ENCODE measurements at places on chromosomes 5 and 9. TPM values are rescaled to one million over a fixed set of nuclear protein-coding genes. Genes with fewer than 3 reads are reported as not detected.

OLFM1 gene
- not detected for total RNA-seq

OR1K1 gene
- total RNA-seq = not detected

IRX1 gene
- not detected for total RNA-seq

ENTREP1 gene
- total RNA-seq = not detected

CATSPER3 gene
- total RNA-seq = 0.88 TPM

LOX gene
- 0.10 TPM for total RNA-seq

NPDC1 gene
- total RNA-seq = 89.2 TPM

PCDH12 gene
- 2.2 TPM for total RNA-seq

- H3K27me3 ChIP-seq = peaks cover 7% of the 10 kb centered on the region
- no peak for DNase-seq
- H3K27ac ChIP-seq = no peak overlapping the region
These were observed 131.3 kb upstream of the CCDC180 start for GRCh38 chr9:97176206-97176605.

DNA sequence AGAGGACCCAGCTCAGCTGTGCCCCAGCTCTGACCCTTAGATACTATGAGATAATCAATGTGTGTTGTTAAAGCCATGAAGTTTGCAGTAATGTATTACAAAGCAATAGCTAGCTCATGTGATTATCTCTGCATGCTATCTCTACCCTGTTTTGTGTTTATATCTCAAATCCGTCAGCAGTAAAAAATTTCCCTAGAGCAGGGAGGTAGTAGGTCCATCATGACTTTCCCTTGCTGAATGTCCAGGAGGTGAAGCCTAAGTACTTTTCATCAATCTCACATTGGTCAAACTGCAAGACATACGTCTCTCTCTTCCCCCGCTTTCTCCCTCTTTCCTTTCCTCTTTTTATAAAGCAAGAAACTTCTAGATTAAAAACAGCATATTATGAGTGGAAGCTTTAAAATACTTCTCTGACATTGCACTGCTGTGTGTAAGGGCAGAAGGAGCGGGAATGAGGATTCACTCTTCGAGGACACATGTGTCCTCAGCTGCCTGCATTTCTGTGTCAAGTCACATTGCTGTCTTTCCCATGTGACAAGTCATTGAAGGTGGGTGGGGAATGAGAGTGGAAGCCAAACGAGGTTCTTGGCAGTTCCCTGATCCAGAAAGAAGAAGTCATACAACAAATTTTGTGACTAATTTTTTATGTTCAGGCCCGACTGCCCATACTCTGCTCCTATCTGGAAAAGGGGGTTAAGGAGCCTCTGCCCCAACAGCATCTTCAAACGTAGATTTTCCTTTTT is 93.1 kb upstream of the RETREG1 start:
- peaks cover 3% of the 10 kb centered on the region for H3K27me3 ChIP-seq
- no peak overlapping the region for H3K4me3 ChIP-seq
- no peaks in the 10 kb centered on the region for H3K36me3 ChIP-seq

DNA sequence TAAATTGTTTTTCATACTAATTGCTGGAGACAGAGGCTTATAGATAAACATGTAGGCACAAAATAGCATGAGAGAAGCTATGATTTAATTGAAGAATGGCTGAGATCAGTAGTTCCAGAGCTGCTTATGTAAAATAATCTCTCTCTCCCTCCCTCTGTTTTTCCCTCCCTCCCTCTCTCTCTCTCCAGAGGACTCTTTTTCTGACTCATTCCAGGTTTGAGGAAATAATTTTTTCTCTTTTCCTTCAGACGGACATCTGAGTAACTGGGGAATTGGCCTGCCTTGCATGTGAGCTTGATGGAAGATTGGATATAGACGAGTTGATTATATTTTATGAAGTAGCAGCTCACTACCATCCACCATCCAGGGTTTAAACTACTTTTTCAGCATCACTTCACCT is 35.5 kb downstream of the KCTD16 start:
- H3K36me3 ChIP-seq = no peaks in the 10 kb centered on the region
- H3K4me1 ChIP-seq = peaks cover 4% of the 10 kb centered on the region
- no peak overlapping the region for H3K27ac ChIP-seq
- DNase-seq = no peak

DNA sequence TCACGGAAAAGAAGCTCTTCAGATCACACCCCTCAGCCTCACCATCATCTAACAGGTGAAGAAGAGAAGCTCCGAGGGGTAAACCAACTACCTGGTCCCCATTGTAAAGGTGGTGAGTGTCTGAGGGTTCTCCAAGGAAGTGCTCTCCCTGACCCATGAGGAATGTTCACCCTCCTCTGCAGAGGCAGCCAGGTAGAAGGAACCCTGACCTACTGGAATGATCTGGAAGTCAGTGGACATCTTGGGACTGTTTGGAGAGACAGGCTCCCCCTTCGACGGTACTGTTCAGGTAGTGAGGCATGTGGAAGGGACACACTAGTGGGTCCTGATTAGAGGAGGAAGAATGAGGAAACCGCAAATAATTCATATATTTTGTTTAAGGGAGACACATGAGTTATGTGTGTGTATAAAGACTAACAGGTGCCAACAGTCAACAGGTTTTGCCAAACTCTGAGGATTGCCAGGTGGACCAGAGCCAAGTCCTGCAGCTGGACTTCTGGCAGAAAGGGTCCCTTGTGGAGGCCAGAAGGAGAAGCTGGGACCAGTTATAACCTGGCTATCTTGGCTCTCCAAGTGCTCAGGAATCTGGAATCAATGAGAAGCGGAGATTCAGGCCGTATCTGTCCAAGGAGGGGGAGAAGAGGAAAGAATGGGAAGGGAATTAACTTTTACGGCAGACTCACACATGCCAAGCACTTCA is 3.0 kb upstream of the ZBTB34 start:
- peaks cover 47% of the 10 kb centered on the region for H3K27me3 ChIP-seq
- DNase-seq = no peak
- no peak overlapping the region for H3K27ac ChIP-seq
- no peaks in the 10 kb centered on the region for H3K36me3 ChIP-seq

- peaks cover 27% of the 10 kb centered on the region for H3K36me3 ChIP-seq
- no peaks in the 10 kb centered on the region for H3K27me3 ChIP-seq
- H3K27ac ChIP-seq = peak overlapping the region; percentile 96
- peaks cover 87% of the 10 kb centered on the region for H3K4me1 ChIP-seq
- DNase-seq = no peak
- peak overlapping the region; percentile 61 for H3K4me3 ChIP-seq
These were observed 11.5 kb upstream of the FAM120AOS start for GRCh38 chr9:93464876-93465275.

DNA sequence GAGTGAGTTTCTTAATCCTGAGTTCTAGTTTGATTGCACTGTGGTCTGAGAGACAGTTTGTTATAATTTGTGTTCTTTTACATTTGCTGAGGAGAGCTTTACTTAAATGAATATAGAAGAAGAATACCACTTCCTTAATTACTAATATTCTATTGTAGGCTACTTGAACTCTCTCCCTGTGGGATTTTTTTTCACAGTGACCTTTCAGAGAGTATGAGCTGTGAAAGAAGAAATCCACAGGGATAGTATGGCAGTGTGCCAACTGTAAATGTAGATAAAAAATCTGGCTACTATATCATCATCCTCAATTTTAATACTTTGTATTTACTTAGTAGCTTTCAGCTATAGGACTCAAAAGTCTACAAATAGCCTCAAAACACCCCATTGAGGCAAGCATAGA is 67.3 kb downstream of the COMMD10 start:
- no peaks in the 10 kb centered on the region for H3K4me1 ChIP-seq
- H3K27ac ChIP-seq = no peak overlapping the region
- H3K4me3 ChIP-seq = no peak overlapping the region
- peaks cover 6% of the 10 kb centered on the region for H3K36me3 ChIP-seq
- DNase-seq = no peak

GRCh38 chr9:37914701-37915358 is 10.9 kb upstream of the SLC25A51 start:
- H3K4me1 ChIP-seq = peaks cover 5% of the 10 kb centered on the region
- no peak for DNase-seq
- H3K4me3 ChIP-seq = no peak overlapping the region
- H3K27ac ChIP-seq = no peak overlapping the region
- H3K27me3 ChIP-seq = no peaks in the 10 kb centered on the region

- no peak for DNase-seq
- H3K27ac ChIP-seq = no peak overlapping the region
- H3K4me1 ChIP-seq = peaks cover 6% of the 10 kb centered on the region
These were observed 60.6 kb downstream of the KDM4C start for GRCh38 chr9:6818292-6818922.

- no peaks in the 10 kb centered on the region for H3K4me1 ChIP-seq
- H3K4me3 ChIP-seq = no peak overlapping the region
- H3K36me3 ChIP-seq = no peaks in the 10 kb centered on the region
- DNase-seq = no peak
These were observed 63.3 kb downstream of the WNK2 start for GRCh38 chr9:93247099-93247865.

- H3K27me3 ChIP-seq = peaks cover 5% of the 10 kb centered on the region
- no peak overlapping the region for H3K27ac ChIP-seq
- H3K36me3 ChIP-seq = no peaks in the 10 kb centered on the region
- no peak for DNase-seq
- H3K4me1 ChIP-seq = no peaks in the 10 kb centered on the region
These were observed 263.3 kb downstream of the ICE1 start for GRCh38 chr5:5685737-5686136.

GRCh38 chr5:154293219-154293618 is 102.7 kb downstream of the GALNT10 start:
- no peak for DNase-seq
- H3K36me3 ChIP-seq = peaks cover 28% of the 10 kb centered on the region
- H3K4me3 ChIP-seq = no peak overlapping the region
- no peak overlapping the region for H3K27ac ChIP-seq
- H3K4me1 ChIP-seq = peaks cover 9% of the 10 kb centered on the region
- no peaks in the 10 kb centered on the region for H3K27me3 ChIP-seq

DNA sequence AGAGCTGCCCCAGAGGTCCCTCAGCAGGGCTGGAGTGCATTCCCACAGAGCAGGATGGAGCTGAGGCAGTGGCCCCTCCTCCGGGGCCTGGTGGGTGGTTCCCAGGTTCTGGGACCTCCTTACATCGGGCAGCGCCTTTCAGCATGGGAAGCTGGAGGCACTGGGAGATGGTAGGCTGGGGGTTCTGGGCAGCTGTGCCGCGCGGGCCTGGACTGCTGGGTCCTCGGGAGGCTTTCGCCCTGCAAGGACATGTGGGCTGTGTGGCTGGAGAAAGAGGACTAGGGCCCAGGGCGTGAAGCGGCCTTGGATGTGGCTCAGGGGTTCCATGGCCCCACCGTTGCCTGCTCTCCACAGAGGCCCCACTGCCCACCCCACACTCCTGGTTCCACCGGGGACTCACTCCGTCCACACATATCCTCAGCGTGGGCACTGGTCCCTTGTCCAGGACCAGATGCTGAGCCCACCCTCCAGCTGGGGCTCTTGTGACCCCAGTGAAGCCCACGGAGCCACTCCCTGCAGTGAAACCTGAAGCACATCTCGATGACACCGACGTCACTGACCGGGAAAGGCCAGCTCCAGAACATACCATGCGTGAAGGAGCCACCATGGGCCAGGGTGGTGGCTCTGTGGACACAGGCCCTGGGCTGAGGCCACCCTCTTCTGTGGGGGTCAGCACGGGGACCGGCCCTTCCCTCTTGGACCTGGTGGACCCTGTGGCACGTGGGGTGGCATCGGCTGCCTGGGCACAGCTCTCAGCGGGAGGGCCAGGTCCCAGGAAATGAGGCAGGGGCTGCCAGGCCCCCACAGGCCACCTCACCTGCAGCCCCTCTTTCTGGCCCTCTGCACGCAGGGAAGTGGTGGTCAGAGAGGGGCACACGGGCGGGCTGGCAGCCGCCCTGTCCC is 31.5 kb upstream of the NKD2 start:
- H3K27ac ChIP-seq = no peak overlapping the region
- H3K4me1 ChIP-seq = peaks cover 10% of the 10 kb centered on the region
- H3K27me3 ChIP-seq = peaks cover 16% of the 10 kb centered on the region
- H3K4me3 ChIP-seq = no peak overlapping the region

GRCh38 chr5:154369682-154370081 is 76.1 kb upstream of the SAP30L start:
- no peaks in the 10 kb centered on the region for H3K4me1 ChIP-seq
- H3K36me3 ChIP-seq = no peaks in the 10 kb centered on the region
- no peak overlapping the region for H3K27ac ChIP-seq

GRCh38 chr9:107592424-107592823 is 102.9 kb upstream of the KLF4 start:
- no peak for DNase-seq
- no peaks in the 10 kb centered on the region for H3K36me3 ChIP-seq
- H3K4me1 ChIP-seq = no peaks in the 10 kb centered on the region
- no peak overlapping the region for H3K4me3 ChIP-seq

DNA sequence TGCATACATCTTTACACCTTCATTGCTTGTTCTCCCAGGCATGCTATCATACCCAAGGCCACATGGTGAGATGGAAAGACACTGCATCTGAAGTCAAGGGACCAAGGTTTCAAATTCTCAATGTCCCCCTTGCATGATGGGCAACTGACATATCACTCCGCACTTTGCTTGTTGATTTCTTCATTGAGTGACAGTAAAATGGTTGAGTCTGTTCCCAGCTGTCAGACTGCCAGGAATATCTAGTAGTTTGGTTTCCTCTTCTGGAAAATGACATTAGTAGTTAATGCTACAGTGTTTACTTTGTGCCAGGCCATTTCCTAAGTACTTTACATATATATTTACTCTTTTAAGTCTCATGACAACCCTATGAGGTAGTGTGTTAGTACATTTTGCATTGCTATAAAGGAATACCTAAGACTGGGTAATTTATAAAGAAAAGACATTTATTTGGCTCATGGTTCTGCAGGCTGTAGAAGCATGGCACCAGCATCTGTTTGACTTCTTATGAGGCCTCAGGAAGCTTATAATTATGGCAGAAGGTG is 114.4 kb downstream of the PCSK1 start:
- H3K4me3 ChIP-seq = no peak overlapping the region
- no peaks in the 10 kb centered on the region for H3K4me1 ChIP-seq
- no peak overlapping the region for H3K27ac ChIP-seq
- H3K27me3 ChIP-seq = peaks cover 7% of the 10 kb centered on the region
- no peak for DNase-seq
- no peaks in the 10 kb centered on the region for H3K36me3 ChIP-seq

GRCh38 chr5:163439092-163439425 is 1.7 kb downstream of the CCNG1 start:
- peaks cover 48% of the 10 kb centered on the region for H3K4me1 ChIP-seq
- peak overlapping the region; percentile 76 for H3K27ac ChIP-seq
- peaks cover 44% of the 10 kb centered on the region for H3K36me3 ChIP-seq
- peak overlapping the region; percentile 86 for H3K4me3 ChIP-seq

GRCh38 chr5:34551911-34552433 is 104.2 kb upstream of the RAI14 start:
- H3K4me1 ChIP-seq = no peaks in the 10 kb centered on the region
- DNase-seq = no peak
- peaks cover under 1% of the 10 kb centered on the region for H3K27me3 ChIP-seq
- H3K27ac ChIP-seq = no peak overlapping the region

DNA sequence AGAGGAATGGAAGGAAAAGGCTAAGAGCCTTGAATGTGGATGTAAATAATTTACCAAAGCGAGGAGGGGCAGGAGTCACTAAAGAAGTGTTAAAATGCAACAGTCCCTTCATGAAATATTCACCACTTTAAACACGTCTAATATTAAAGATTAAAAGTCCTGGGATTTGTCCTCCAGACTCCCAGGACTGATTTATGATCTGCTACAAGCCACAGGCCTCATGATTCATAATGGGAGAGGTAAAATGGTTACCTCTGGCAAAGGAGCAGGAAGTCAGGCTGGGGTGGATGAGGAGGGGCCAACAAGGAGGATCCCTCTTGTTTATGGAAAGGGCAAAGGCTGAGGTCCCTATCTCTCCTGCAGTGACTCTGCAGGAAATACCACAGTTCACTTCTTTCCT is 292.4 kb downstream of the TRIM32 start:
- H3K4me1 ChIP-seq = no peaks in the 10 kb centered on the region
- no peak overlapping the region for H3K4me3 ChIP-seq

All from activated CD4-positive, alpha-beta memory T cell treated with anti-CD3 and anti-CD28 coated beads, Interleukin-2, amount 10 ng/mL, durations not matched to agents 7 days and 5 days (primary cell).